Activated CD8-positive, alpha-beta memory T cell treated with anti-CD3 and anti-CD28 coated beads for 1 hour (primary cell): ENCODE measurements at places on chromosomes 1 and 21.

DNA sequence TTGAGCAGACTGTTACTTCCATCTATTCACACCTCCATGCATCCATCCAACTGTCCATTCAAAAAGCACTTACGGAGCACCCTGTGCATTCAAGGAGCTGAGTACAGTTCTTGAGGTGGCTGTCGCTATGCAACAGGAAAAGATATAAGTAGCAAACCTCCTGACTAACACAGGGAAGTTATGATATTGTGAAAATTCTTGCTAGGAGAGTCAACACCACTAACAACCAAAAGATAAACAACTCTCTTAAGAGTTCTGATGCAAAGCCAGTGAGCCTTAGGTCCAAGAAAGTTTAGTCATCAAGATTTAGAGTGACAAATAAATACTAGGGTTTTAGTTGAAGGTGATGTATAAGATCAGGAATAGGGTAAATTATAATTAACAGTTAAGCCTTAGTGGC is 44.5 kb upstream of the TRIM45 start:
- DNase-seq: no peak

- no peak for DNase-seq
Measured at GRCh38 chr1:210597555-210598134, 268.9 kb downstream of the HHAT start.

DNA sequence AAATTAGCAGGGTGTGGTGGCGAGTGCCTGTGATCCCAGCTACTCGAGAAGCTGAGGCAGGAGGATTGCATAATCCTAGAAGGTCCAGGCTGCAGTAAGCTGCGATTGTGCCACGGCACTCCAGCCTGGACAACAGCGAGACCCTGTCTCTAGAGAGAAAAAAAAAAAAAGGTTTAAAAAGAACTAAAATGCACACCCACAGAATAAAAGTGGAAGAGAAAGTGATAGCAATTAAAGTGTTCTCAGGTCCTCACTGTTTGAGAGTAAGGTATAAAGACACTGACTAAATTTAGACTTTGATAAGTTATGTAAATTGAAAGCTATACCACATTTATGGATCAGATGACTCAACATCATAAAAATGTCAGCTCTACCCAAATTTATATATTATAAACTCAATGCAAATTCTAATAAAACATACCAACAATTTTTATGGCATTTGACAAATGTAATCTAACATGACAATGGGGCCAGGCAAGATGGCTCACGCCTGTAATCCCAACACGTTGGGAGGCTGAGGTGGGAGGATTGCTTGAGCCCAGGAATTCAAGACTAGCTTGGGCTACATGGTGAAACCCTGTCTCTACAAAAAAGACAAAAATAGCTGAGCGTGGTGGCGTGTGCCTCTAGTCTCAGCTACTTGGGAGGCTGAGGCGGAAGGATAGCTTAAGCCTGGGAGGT is 11.8 kb downstream of the ZBTB17 start:
- DNase-seq: no peak

DNA sequence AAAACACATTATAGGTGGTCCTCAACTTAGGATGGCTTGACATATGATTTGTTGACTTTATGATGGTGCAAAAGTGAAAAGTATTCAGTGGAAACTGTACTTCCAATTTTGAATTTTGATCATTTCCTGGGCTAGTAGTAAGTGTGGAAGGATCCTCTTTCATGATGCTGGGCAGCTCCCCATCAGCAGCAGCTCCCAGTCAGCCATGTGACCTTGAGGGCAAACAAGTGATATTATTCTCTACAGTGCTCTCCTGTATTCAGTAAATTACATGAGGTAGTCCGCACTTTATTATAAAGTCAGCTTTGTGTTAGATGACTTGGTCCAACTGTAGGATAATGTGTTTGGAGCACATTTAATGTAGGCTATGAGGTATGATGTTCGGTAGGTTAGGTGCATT is 36.4 kb downstream of the SLC22A15 start:
- DNase-seq: no peak

DNA sequence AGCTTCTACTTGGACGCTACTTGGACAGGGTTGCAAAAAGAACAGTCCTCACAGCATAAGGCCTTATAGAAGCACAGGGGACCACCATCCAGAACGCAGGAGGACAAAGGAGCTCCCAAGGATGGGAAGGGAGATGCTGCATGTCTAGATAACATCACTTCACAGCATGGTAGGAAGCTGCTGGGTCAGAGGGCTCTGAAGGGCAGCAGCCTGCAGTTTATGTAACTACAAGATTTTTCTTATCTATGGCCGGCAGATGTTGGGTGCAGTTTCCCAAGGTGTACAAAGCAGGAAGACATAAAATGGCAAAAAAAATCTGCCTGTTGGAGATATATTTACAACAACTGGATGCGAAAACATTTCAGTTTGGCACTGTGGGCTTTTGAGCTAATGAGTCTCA is 45.3 kb upstream of the SLC5A9 start:
- no peak for DNase-seq

- DNase-seq: no peak
Measured at GRCh38 chr1:42941640-42942330, 16.9 kb downstream of the SLC2A1 start.

- no peak for DNase-seq
Measured at GRCh38 chr21:16800536-16801275, 712.1 kb upstream of the CXADR start.

DNA sequence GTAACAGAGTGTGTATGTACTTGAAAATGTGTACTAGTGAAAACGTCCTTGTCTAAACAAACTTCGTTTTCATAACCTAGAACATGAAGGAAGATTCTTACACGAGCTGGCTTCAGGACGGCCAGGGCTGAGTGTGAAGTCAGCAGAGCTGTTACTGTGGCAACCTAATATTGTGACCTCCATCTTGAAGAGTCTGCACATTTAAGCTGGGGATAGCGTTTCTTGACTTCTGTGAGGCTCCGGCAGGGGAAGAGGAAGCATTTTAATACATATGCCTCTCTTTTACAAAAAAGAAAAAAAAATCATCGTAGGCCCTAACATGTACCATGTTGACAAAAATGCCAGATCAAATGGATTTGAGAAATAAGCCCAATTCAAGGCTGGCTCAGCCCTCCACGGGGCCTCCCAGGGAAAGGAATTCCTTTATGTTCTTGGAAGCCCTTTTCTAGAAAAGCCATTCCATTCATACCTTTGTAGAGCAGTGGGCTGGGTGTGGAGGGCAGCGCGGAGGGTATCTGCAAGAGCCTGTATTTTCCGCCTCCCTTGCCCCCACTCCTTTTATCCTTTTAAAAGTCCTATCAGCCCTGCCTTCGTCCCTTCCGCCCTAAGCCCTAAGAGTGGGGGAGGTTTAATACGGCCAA is 51.1 kb downstream of the SIM2 start:
- no peak for DNase-seq

DNA sequence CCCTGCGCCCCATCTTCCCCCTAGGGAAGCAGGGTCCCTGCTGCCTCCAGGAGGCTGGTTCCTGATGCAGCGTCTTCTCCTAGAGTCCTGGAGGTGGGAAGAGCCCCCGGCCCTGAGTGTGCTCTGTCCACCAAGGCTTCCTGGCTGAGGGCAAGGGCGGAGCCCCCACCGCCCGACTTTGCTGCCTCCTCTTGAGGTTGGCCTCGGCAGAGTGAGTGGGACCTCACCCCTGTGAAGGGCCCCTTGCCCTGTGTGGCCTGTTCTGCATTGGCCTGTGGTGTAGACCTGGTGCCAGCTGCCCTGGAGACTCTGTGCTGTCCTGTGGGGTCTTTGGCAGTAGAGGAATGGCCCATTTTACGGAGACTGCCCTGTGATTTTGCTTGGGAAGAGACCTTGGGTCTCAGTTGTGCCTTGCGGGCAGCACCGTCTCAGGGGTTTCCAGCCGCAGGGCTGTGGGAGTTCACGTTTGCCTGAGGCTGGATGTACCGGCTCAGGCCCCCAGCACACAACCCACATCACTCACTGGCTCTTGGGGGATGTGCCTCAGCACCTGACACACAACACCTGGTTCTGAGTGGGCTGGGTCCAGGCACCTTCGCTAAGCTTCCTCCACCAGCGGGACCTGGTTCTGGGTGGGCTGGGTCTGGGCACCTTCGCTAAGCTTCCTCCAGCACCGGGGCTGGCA is 73.6 kb downstream of the SKI start:
- no peak for DNase-seq

GRCh38 chr1:63134501-63135173 is 187.7 kb upstream of the FOXD3 start:
- no peak for DNase-seq

DNA sequence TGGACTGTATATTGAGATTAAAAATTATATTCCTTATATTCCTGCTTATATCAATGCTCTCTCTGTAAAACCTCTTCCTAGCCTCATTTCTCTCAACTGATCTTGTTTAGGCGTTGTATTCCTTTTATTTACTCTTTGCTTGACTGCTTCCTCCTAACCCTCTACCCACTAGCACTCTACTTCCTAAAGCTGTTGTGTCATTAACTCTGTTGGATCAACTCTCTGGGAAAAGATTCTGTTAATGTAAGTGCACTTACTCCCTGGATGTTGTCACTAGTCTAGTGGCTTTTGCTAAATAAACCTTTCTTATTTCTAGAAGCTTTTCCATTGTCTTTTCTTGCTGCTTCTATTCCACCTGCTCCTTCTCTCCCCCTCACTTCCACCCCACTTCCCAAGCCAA is 6.5 kb downstream of the SPATA46 start:
- no peak for DNase-seq

DNA sequence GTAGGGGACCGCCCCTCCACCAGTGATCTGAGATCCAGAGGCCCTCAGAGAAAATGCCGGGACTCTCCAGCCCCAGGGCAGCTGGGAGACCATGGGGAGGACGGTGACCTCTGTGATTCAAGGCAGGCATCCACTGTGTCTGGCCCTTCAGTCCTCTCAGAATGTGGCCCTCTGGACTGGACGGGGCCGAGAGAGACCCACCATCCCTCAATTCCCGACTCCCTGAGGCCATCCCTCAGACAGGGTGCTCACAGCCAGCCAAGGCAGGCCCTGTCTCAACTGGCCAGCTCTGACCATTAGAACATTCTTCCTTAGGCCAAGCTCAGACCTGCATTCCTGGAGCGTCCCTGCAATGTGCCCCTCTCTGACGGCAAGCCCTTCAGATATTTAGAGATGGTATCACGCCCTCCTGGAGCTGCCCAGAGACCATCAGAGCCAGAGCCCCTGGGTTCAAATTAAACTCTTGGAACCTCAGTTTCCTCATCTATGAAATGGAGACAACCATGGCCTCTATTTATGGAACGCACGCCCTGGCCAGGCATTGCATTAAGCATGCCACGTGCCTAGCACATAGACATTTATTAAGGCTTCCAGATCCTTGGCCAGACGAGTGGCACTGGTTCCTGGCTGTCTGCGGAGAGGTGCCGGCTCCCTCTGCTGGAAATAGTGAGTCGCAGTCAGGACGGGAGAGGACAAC is 9.6 kb upstream of the EPS8L3 start:
- DNase-seq: peak; percentile 34

DNA sequence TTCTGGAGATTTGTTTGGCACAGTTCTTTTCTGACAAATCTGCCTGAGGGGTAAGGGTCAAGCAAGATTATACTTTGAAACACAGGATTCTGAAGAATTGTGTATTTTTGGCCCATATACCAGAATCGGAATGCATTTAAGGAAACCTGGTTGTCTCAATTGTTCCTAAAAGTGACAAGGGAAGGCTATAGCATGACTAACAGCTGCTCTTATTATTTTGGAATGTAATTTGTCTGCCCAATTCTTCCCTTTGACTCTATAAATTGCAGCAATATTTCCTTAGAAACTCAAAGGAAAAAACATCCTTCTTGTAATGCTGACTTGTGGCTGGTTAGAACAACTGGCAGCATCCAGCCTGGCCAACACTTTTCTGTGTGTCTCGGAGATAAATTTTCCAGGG is 15.8 kb upstream of the VCAM1 start:
- DNase-seq: no peak

- DNase-seq: no peak
Measured at GRCh38 chr1:33636209-33636608, 163.8 kb downstream of the ZSCAN20 start.

DNA sequence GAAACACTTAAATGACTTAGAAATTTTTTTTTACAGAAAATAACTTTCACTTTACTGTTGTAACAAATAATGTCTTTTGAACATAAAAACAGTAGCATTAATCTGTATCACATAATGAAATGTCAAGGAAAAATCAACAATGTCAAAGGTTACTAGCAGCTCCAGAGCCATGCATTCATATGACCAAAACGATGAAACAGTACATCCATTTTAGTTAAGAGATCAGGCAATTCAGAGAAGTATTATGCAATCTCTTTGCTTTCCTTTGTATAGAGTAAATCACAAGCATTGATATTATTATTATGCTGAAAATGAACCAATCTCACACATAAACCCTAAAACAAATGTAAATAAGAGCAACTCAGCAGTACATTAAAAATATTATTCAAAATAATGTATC is 748.9 kb downstream of the PLA2G4A start:
- DNase-seq: no peak

DNA sequence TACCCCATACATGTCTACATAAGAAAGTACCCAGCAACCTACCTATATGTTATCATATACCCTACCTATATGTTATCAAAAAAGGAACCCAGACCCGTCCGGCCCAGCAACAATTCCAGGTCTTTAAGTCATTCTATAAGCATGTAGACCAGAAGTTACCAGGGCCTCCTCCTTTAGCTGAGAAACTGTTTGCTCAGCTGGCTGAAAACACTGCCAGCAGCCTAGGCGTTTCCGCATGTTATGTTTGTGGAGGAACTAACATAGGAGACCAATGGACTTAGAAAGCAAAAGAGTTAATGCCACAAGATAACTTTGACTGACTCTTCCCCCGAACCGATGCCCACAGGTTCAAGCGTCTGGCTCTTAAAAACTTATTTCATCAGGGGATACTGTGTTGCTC is 7.1 kb upstream of the ZNF678 start:
- DNase-seq: no peak

- DNase-seq: no peak
Measured at GRCh38 chr1:154865442-154866256, 4.4 kb downstream of the KCNN3 start.

GRCh38 chr1:17356387-17357026 is 15.5 kb upstream of the PADI6 start:
- no peak for DNase-seq

GRCh38 chr1:225479341-225479740 is 51.5 kb upstream of the LBR start:
- no peak for DNase-seq

- no peak for DNase-seq
Measured at GRCh38 chr1:39214998-39215873, 10.7 kb downstream of the MACF1 start.

GRCh38 chr1:88462488-88463261 is 221.4 kb upstream of the PKN2 start:
- no peak for DNase-seq

GRCh38 chr1:18419113-18419844 is 61.5 kb upstream of the KLHDC7A start:
- no peak for DNase-seq

GRCh38 chr1:244231572-244232315 is 180.7 kb downstream of the ZBTB18 start:
- no peak for DNase-seq
